ENCODE measurements at places on chromosomes 16 and 17.

DNA sequence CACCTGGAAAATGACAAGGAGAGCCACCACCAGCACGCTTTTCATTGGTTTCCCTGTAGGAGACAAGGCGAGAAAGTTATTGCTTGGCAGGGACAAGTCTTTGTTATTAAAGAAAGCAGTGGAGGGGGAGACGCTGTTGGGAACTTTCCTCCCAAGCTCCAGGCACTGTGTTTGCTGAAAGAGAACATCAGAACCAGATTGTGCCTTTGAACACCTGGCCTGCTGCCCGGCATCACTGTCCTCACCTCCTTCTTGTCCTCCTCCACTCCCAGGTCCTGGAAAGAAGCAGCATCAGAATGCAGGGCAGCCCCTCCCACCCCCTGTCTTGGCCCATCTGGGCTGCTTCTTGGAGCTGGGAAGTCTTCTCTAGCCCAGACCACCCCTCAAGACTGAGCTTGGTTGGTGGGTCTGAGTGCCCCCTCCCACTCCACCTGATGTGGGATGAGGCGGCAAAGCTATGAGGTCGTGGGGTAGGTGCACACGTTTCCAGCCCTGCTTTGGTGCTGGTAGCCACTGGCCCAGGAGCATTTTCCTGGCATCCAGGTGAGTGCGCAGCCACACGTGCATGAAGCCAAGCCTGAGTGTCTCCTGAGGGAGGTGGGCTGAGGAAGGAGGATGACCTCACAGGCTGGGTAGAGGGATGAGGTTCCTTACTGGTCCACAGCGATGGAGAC is 6.2 kb downstream of the CCR7 start:
- DNase-seq: no peak

DNA sequence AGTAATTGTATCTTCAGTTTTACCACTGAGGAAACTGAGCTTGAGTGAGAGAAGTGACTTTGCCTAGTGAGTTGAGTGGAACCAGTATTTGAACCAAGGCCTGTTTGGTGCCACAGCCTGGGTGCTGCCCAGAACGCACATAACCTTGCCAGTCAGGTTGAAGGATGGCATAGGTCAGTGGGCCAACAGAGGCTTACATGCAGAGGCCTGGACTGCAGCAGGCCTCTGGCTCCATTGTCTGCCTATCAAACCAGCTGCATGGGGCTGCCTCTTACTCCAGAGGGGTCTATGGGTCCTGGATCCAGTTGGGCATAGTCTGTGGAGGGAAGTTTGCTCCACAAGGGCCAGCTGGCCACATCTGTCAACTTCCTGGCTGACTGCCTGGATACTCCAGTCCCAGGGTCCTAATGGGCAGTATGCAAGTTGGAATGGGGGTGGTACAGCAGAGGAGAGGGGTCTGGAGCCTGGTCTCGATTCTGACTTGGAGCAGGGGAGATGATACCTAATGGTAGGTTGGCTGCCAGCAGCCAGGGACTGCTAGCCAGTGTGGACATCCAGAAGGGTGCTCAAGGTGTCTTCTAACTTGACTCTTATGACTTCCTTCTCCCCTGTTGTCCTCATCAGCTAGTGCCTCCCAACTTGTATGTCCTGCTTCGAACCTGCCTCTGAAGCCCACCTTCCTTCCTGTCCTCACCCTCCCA is 11.1 kb upstream of the RNF112 start:
- no peak for DNase-seq

- DNase-seq: no peak
Measured at GRCh38 chr17:57699751-57700219, 45.3 kb downstream of the CCDC182 start.

- no peak for DNase-seq
Measured at GRCh38 chr16:23187341-23187740, 4.8 kb downstream of the SCNN1G start.

- DNase-seq: peak; percentile 21
Measured at GRCh38 chr17:39679521-39680192, 8.2 kb downstream of the PGAP3 start.

GRCh38 chr17:65395924-65396323 is 165.5 kb downstream of the AXIN2 start:
- no peak for DNase-seq

Measured in activated CD4-positive, alpha-beta T cell treated with anti-CD3 and anti-CD28 coated beads, Interleukin-2, amount 50 U/mL, for 4 hours (primary cell).